ENCODE measurements at places on chromosomes 16 and 17.
A peak's percentile ranks its signal among the peaks of the same experiment; 100 is the strongest.

GRCh38 chr16:70574595-70575271, 51.1 kb downstream of the SF3B3 start:
- DNase-seq = no peak

DNA sequence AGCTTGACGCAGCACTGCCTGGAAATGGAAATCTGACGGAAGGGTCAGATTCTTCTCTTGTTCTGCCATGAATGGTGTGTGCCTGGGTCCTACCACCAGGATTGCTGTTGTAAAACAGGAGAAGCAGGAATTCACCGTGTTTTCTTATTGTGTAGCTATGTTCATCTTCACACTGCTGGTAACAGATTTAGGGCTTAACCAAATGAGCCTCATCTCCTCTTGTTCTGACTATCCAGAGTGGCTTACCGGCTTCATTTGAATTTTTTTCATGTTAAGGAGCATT, 97.3 kb upstream of the CHMP6 start:
- DNase-seq = no peak

DNA sequence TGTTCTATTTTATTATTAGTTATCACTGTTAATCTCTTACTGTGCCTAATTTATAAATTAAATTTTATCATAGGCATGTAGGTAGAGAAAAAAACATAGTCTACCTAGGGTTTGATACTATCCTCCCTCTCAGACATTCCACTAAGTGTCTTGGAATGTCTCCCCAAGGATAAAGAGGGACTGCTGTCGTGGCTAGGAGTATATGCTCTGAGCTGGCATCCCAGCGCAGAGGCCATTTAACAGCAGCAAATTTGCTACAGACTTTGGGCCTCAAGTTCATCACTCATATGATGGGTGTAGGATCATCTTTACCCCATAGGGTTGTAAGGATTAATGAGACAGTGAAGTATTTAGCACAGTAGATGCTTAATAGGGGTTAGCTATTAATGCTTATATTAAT, 56.7 kb downstream of the ZFHX3 start:
- DNase-seq = no peak

DNA sequence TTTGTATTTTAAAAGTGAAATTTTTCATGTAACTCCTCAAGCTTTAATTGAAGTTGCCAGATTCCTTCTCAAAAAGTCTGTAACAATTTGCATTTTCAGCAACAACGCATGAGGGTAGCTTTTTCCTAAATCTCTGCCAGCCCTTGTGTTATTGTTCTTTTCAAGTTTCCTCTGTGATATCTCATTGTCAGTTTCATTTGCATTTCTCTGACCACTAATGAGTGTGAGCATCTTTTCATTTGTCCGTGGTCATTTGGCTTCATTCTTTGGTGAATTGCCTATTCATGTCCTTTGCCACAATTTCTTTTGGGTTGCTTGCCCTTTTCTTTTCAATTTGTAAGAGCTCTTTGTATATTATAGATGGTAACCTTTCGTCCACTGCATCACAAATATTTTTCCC, 68.0 kb upstream of the NKD1 start:
- no peak for DNase-seq

- DNase-seq = no peak
Observed at GRCh38 chr17:16267174-16267573, 50.2 kb downstream of the PIGL start.

- peak; percentile 51 for DNase-seq
Observed at GRCh38 chr17:57875290-57876022, 25.6 kb upstream of the MRPS23 start.

DNA sequence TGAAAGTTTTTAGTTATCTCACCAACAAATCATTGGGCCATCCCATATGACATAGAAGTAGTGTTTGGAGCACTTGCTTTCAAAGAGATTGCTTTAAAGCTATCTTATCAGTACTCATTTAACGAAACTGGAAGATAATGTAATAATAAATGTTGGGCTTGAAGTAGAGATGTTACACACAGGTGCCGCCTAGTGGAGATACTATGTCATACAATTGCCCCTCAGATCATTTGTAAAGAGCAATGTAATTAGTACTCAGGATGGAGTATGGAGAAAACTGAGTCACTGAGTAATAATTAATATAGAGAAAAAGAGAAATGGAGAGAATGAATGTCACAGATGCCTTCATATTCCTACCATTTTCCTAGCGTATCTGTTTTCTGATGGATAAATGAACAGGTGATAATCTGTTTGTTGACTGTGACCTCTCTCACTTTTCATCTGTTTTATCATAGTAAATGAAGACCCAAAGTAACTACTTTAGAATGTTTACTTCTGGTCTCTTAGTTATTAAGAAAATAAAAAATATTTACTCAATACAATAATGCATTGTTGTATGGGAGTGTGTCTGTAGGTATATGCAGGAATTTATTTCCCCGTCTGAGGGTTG, 80.4 kb downstream of the EFCAB5 start:
- DNase-seq = peak; percentile 52

GRCh38 chr17:31393749-31394146, 2.3 kb downstream of the RAB11FIP4 start:
- no peak for DNase-seq

- DNase-seq = no peak
Observed at GRCh38 chr16:3808308-3809063, 72.0 kb downstream of the CREBBP start.

- no peak for DNase-seq
Observed at GRCh38 chr16:30350134-30350871, 4.8 kb downstream of the CD2BP2 start.

- DNase-seq = no peak
Observed at GRCh38 chr17:74525465-74525725, 5.9 kb downstream of the CD300LB start.

DNA sequence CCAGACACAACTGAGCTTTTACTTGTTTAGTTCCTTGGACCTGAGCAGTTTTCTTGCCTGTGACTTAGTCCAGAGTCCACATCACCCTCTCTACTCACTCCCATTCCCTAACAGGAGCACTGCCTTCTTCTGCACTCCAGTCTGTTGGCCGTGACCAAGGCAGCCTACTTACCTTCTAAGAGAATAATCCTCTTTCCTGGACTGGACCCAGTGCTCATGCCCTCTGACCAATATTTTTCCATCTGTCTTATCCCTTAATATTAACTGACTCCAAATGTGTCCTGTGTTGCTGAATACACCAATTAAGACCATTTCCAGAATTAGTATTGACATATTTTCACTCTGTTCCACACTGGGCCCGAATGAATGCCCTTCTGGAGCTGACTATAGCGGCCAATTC, 681.0 kb upstream of the KIF2B start:
- no peak for DNase-seq

DNA sequence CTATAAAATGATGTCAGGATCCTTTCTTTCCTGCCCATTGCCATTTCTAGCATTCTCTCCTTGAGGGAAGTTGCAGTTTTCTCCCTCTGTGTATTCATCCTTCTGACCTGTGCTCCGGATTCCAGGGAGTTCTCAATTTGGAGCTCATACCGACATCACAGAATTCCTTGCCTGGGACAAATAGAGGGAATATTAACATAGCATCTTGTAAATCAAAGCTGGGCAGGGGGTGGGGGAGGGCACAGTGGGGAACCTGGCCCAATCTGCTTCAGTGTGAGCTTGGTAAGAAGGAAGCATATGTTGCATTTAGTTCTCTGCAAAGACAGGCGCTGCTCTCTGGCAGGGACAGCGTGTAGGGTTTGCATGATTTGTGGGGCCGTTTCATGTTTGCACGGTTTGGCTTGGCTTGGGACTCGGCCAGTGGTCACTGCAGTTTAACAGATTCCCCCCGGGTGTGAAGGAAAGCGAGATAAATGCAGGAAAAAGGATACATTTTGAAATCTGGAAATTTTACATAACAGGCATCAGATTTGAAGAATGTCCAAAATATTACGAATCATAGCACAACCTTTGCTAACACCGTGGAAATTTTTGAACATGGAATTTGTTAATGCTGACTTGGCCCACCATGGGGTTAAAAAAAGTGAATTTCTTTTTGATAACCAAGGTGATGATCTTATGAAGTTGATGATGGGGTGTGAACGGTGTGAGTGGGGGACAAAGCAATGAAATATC, 178.0 kb downstream of the WWOX start:
- no peak for DNase-seq

GRCh38 chr17:74592087-74592990, at the start of gene CD300LD:
CD300LD (minus strand) TSS chr17:74592283; CDS start chr17:74592202, 81 bp downstream.
- DNase-seq = peak; percentile 46

GRCh38 chr16:55107851-55108250, 177.2 kb downstream of the IRX5 start:
- no peak for DNase-seq

- peak; percentile 57 for DNase-seq
Observed at GRCh38 chr17:17837380-17837821, 615 bp upstream of the SREBF1 start.

DNA sequence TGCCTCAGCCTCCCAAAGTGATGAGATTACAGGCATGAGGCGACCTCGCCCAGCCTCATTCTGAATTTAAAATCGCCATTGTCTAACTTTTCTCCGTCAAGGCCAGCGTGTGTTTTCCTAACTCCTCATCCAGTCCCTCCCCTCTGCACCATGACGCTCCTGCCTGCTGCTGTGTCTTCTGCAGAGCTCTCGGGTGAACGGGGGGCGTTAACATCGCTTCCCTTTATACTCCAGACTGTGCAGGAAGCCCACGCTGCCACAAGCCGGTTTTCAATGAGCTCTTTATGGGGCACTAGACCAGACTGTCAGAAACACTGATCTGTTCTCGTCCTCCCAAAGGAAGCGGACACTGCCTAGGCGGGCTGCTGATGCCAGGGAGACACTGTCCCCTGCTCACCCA, 13.2 kb downstream of the AANAT start:
- peak; percentile 70 for DNase-seq

GRCh38 chr17:68349157-68349556, 57.9 kb downstream of the ARSG start:
- DNase-seq = no peak

GRCh38 chr16:27972500-27972899, 91.0 kb downstream of the GSG1L start:
- peak; percentile 57 for DNase-seq

GRCh38 chr16:14198572-14198971, 127.5 kb downstream of the MRTFB start:
- peak; percentile 73 for DNase-seq

DNA sequence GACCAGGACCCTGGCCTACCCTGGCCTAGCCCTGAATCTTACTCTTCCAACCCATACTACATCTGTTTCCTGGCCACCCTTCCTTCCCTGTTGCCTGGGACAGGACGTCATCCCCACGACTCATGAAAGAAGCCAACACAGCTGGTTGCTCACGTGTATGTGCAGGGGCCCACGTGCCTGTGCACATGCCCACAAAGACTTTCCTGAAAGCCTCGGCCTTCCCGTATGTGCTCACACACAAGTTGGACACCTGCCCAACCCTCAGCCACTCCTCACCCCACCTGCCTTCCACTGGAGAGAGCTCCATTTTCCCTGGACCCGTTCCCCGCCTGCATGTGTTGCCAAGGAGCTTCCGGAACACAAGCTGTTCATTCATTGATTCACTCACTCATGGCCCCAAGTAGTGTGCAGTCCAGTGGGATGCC, 7.0 kb downstream of the PLXDC1 start:
- no peak for DNase-seq

DNA sequence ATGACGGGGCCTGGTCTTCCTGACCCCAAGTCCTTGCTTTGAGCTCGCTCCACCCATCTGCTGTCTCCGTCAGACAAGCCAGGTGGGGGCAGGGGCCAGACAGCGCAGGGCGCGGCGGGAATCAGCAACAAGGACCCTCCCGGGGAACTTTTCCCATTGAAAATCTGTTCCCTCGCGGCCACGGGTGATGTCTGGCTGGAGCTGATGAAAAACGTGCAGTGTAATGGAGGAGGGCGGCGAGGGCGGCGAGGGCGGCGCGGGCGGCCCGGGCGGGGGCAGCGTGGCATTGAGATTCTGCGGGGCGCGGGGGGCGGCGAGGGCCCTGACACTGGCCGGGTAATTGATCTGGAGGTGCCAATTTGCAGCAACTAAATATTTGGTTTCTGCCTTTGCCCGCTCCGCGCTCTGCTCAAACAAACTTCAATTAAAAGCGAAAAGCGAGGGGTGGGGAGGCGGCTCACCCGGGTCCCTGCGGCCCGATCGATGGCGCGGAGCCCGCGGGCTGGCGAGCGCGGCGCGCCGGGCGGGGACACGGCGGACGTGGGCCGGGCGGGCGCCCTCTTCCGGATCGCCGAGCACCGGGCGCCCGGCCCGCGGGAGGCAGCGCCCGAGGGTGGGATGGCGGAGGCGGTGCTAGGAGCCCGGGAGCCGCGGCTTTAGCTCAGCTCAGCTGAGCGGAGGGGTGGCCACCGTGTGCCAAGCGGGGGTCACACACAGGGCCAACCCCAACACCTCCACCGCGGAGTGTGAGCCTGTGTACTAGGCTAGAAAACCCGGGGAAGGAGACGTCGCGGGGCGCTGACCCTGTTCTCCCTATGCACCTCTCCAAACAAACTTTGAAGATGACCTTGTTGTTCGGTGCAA, 32.4 kb downstream of the DCAKD start:
- DNase-seq = peak; percentile 84

DNA sequence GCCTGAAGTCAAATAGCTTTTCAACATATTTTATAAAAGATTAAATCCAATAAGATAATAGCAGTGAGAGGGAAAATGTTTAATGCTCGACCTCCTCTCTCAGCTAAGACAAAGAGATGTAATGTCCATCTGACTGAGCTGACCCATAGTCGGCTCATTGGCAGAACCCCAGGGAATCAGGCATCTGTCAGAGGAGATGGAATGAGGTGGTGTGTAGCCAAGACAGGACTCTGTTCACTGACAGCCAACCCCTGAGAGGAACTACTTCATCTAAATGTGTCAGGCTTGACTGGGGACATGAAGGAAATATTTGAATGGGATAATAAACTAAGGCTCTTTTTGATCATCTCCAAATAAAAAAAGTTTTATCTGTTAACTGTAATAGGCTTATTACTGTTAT, 188.0 kb downstream of the CDH11 start:
- no peak for DNase-seq

DNA sequence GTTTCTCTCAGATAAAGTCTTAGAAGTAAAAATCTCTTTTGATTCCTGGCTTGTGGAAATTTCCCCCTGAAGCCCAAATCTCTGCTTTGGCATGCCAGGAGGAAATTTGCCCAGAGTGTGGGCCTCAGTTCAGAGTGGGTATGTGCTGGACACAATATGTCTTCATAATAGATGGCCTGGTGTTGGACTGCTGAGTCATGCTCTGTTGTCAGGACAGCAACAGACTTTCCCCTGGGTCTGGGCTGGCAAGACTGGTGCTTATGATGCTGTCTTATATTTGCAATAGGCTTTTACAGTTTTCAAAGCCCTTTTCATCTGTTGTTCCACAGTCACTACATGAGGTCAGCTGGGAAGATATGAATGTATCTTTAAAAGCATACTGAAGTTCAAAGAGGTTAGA, 57.0 kb downstream of the SHISA9 start:
- no peak for DNase-seq

DNA sequence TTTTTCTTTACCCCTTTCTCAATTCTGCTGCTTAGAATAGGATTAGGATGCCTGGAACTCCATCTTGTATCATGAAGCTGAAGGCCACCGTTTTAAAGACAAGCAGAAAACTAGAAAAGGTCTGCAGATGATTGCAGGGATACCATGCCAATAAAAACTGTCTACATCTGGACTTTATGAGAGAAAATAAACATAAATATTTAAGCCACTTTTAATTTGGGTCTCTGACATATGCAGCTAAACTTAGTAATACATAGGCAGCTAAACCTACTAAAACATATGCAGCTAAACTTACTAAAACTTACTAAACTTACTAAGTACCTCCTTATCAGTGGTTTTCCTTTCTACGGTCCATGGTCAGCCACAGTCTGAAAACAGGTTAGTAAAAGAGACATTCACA, 48.4 kb downstream of the FBXL20 start:
- DNase-seq = no peak
